Subcutaneous preadipocyte (primary cell): ENCODE measurements at places on chromosomes 1 and 21. TPM values are rescaled to one million over a fixed set of nuclear protein-coding genes. Genes with fewer than 3 reads are reported as not detected.

The SLAMF8 gene
- under 0.01 TPM in 1 of 2 replicates, not detected in the other for total RNA-seq

The ITPKB gene
- total RNA-seq: 6.8 and 7.7 TPM in 2 replicates

The BARHL2 gene
- total RNA-seq: not detected in 2 replicates

The C1orf232 gene
- not detected in 2 replicates for total RNA-seq

The KRTAP20-1 gene
- total RNA-seq: not detected in 2 replicates

The SGIP1 gene
- total RNA-seq: 6.8 and 8.8 TPM in 2 replicates

The PADI2 gene
- not detected in 2 replicates for total RNA-seq

The TTLL7 gene
- 4.4 and 5.3 TPM in 2 replicates for total RNA-seq

The DYNLT4 gene
- not detected in 2 replicates for total RNA-seq

The ACTL8 gene
- 0.20 and 0.37 TPM in 2 replicates for total RNA-seq

The HSD11B1 gene
- 1.2 and 16.5 TPM in 2 replicates for total RNA-seq

The NOL9 gene
- 24.6 and 47.7 TPM in 2 replicates for total RNA-seq

The PGD gene
- 104 and 126 TPM in 2 replicates for total RNA-seq

The KIF2C gene
- total RNA-seq: 28.3 and 39.1 TPM in 2 replicates
